Left hindlimb (tissue), 1 donor: ENCODE measurements at places on chromosomes 5 and 9.

GRCh38 chr5:3595006-3595961 lies at the start of gene IRX1:
Gene IRX1, plus strand, starts transcription at chr5:3595832. Its CDS starts 274 bp downstream, at chr5:3596106.
- DNase-seq, result peak; percentile 60

GRCh38 chr9:89576404-89576839 lies 28.4 kb upstream of the GADD45G start:
- no peak for DNase-seq

DNA sequence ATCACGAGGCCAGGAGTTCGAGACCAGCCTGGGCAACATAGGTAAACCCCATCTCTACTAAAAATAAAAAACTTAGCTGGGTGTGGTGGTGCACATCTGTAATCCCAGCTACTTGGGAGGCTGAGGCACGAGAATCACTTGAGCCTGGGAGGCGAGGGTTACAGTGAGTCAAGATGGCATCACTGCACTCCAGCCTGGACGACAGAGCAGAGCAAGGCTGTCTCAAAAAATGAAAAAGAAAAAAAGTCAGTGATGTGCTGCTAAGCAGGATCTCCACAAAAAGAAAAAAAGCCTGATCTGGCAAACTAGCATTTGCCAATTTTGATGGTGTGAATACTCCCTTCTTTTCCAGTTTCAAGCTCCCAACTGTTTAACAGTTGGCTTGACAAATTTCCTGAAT lies 21.9 kb downstream of the F2R start:
- no peak for DNase-seq

- no peak for DNase-seq
Observed at GRCh38 chr9:91315191-91315590, 46.5 kb downstream of the AUH start.

DNA sequence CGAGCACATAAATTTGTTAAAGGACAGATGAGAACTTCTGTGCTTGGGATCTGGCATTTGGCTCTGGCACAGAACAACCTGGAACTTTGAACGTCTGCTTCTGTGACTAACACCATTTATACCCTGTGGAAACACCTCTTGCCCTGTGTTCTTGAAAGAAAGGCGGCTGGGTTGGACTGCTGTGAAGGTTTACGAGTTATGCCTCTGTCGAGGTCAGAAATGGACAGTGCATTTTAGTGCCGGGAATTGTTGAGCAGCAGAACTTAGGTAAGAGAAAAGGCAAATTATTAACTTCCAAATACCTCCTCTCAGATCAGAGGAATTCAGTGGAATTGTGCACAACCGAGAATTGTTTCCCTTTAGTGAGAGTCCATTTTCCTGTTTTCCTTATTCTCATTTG lies 14.1 kb upstream of the INIP start:
- no peak for DNase-seq

DNA sequence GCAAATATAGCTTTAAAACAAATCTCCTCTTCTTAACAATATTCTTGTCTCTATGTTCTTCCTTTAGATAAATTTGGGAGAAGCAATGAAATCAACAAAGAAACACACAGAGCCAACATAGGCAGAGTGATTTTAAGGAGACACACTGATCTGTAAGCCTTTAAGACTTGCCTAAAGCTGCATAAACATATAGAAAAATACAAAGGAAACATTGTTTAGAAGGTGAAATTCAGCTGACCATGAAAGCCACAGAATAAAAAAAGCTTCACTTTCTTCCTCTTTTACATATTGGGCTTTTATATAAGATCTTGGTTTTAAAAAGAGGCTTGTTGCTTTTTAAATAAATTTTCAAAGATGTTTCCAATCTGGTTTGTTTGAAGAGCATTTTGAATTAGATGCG lies 1277.5 kb downstream of the EFNA5 start:
- no peak for DNase-seq

DNA sequence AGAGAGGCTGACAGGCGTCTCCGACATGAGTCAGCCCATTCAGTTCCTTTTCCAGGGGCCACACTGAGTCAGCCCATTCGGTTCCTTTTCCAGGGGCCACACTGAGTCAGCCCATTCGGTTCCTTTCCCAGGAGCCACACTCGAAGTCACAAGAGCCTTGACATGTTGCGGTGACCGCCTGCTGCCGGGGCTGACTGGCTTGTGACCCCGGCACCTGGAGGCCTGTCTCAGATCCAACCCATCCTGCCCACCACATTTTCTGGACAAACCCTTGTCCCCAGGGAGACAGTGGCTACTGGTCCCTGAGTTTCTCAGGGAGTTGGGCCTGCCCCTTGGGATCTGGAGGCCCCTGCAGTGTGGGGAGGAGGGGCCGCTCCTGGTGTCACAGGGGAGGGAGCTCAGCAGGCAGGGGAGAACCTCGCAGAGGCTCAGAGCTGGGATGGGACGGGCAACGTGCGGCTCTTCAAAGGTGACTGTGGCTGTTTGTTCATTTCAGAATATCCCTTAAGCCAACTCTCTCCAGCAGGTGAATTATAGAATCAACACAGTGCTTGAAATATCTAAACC lies 40.5 kb upstream of the LPCAT1 start:
- no peak for DNase-seq

GRCh38 chr9:111914749-111915424 lies 18.3 kb downstream of the UGCG start:
- DNase-seq, result no peak

- DNase-seq, result no peak
Observed at GRCh38 chr9:20442461-20443319, 179.6 kb downstream of the MLLT3 start.

DNA sequence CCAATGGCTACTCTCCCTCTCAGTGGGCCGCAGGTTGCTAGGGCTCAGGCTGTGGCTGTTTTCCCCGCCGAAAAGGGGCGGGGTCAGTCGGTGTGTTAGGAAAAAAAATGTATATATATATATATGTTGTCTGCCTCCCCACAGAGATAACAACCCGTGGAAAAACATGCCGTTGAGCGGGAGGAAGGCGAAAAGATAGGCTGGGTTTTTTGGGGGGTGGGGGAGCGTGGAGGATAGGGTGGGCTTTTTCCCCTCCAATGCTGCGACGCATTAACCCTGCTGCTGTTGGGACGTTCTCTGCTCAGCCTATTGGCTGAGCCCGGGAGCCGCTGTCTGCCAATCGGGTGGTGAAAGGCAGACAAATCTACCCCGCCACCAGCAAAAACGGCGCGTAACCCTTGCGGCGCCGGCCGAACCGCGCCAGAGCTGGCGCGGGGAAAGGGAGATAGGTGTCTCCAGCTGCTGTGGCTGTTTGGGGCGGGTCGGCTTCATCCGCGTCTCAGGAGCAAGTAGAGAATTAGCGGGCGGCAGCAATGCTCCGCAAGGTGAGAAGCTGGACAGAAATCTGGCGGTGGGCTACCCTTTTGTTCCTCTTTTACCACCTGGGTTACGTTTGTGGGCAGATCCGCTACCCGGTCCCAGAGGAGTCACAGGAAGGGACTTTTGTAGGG lies at the start of gene PCDHGC4:
TSS of gene PCDHGC4 (plus strand) at position 390 of the 671 bp plus-strand sequence. CDS start at position 534, 144 bp downstream.
- DNase-seq, result no peak

DNA sequence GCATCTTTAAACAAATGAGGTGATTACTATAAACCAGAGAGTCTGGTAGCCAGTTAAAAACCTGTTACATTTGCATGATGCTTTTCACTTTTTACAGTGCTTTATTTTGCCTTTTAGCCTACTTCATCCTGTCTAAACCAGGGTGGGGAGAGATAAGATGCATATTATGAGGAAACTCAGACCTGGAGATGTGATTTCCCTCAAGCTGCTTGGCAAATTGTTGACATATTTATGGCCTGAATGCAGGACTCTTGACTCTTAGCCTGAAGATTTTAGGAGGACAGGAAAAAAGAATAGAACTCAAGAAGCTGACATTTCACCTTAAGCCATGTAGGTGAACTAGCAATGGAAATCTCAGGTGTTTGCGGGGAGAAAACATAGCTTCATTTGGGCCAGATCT lies 202.8 kb downstream of the NMUR2 start:
- DNase-seq, result no peak

DNA sequence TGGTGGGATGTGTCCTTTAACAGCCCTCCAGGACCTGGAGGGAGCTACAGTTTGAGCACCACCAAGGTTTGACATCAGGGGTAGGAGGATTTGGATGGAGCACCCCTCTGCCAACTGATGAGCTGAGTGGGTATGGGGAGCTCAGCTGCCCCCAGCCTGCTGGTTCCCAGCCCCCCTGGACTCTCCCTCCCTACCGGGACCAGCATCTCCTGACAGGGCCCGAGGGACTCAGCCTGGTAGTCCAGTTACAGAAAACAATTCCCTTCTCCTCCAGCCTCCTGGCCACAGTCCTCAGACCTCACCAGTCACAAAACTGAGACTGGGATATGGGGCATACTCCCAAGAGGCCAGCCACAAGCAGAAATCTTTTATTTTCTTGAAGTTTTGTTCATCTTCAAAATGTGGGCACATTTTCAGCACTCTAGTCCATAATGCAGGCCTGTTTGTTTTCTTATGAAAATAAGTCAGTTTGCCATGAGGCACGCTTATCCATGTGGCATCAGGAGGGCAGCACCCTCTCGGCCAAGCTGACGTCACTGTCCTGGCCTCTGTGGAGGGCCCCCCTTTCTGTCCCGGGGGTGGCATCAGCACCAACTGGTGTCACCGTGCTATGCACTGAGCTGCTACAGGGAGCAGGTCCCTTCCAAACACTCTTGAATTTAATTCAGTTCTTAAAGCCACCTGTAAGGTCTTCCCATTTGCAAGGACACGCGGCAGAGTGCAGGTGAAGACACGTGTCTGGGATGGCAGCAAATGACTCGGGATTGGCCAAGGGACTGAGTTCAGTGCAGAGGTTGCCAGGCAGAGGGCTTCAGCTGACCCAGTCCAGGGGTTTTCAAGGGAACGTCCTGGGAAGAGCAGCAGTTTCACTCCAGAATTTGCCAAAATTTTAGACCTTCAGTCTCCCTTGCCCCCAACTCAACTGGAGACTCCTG lies 187.6 kb downstream of the GADD45G start:
- no peak for DNase-seq

- no peak for DNase-seq
Observed at GRCh38 chr9:135506327-135507103, 6.0 kb downstream of the MRPS2 start.

DNA sequence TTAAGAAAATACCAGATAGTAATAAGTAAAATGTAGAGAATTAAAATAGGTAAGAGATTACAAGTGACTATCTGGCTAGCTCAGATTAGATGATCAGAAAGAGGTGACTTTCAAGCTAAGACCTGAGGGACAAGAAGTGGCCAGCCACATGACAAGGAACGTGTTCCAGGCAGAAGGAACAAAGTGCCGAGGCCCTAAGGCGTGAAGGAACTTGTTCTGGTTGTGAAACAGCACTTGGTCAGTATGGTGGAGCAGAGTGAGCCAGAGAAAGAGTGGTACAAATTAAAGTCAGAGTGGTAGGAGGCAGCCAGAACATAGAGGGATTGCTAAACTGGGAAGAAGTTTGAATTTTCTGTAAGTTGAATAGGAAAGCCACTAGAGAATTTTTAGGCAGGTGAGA lies 73.6 kb downstream of the ADRB2 start:
- no peak for DNase-seq

DNA sequence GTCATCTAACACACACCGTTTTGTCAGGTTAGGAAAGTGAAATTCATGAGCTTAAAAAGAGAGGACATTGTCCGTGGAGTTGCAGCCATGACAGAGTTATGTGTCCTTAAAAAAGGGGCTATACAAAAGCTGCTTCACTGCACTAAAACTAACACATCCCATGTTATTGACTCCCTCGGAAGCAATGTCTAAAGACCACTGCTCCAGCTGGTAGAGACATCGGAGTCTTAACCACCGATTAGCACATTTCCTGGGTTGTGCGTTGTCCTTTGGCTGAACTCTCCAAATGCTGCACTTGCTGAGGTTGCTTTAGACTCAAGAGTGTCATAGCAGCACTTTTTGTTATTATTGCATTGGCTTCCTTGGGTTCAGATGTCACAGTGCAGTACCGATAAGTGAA lies 128.3 kb upstream of the C9orf72 start:
- peak; percentile 67 for DNase-seq

- no peak for DNase-seq
Observed at GRCh38 chr5:67870662-67871061, 344.9 kb upstream of the PIK3R1 start.

- no peak for DNase-seq
Observed at GRCh38 chr9:121328876-121329681, 41.0 kb downstream of the STOM start.

DNA sequence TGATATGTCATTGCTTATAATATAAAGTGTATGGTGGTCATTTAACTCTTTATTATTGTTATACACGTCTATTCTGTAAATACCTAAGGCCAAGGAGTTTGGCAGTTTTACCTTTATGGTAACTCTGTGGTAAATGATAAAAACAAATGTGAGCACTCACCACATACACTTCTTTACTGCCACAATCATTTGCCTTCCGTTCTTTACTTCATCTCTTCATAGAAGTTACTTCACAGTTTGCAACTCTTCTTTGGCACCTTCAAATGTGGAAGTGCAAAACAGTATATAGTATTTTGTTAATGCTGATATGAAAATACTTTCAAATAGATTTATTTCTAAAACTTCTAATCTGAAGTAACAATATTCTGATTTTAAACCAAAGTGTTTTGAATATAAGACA lies 4.4 kb upstream of the MEF2C start:
- DNase-seq, result no peak

DNA sequence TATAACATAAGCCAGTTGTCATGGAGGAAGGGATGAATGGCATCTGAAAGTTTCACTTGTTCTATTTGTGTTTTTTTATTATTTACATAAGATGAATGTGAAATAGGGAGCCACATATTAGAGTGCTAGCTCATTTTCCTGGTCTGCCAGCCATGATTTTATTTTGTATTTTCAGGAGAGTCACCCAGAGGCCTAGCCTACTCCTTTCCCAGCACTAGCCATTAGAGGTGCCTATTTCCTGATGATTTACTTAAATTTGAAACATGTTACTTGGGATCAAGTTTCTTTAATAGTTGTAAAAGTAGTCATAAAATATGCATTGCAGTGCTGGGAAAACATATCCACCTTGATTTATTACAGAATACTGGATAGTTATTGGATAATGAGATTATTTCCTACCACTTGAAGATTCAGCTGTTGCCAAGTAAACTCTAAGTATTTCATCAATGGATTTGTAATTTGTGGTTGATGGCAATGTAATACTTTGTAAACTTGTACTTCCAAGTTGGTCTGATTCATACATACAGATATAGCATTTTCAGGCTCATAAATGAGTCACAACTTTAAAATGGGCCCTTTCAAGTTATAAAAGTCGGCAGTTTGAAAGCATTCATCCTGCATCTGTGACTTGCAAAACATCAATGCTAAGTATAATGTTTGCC lies 50.8 kb downstream of the KCNN2 start:
- DNase-seq, result no peak
